ENCODE measurements at places on chromosomes 1 and 21.

- no peak for DNase-seq
These were observed 333.6 kb upstream of the CAMK1G start for GRCh38 chr1:209249785-209250440.

- DNase-seq = no peak
These were observed 4.0 kb downstream of the H3-3A start for GRCh38 chr1:226066415-226067078.

- no peak for DNase-seq
These were observed 3.5 kb downstream of the SLC41A1 start for GRCh38 chr1:205809469-205809868.

GRCh38 chr1:222454186-222454585, 93.7 kb downstream of the HHIPL2 start:
- no peak for DNase-seq

DNA sequence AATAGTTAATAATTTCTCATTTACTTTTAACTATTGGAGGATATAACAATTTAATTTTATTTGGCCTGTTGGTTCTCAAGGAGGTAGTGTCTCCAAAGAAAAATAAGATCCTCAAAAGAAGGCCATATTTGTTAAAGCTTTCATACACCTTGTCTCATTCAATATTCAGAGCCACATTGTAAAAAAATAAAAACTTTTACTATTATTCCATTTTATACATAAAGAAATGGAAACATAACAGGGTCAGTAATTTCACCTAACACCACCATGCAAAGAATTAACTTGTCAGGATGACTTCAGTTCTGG, 40.3 kb upstream of the KCTD3 start:
- DNase-seq = no peak

DNA sequence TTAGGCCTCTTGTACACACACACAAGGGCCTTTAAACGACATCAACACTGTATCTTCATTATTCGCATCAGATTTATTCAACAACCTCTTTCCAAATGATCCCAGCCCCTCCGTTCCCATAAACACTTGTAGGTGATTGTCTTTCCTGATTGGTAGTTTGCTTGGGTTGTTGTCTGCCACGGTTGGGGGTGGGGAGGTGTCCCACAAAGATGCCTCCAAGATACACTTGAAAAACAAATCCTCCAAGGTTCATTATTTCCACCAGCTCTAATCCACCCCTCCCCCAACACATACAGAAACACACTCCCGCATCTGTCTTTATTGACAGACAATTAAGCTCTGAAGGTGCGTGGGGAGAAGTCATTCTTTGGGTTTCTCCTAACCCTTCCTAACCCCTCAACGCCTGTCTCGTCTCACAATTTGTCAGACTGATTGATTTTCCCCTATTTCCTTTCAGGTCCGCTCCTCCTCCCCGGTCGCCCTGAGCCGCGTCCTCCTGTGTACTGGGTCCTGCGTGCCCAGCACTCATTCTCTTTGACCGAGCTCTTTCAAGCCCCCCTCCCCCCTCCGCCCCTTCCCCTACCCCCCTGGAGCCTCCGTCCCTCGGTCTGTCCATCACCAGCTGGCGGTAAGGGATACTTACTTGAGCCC, 1.4 kb downstream of the WDR26 start:
- peak; percentile 29 for DNase-seq

- DNase-seq = peak; percentile 17
These were observed 618 bp downstream of the ETS2 start for GRCh38 chr21:38806153-38806941.

GRCh38 chr21:34845521-34846451, 177.0 kb downstream of the CLIC6 start:
- peak; percentile 56 for DNase-seq

GRCh38 chr1:180425952-180426351, 76.4 kb downstream of the ACBD6 start:
- no peak for DNase-seq

- DNase-seq = no peak
These were observed 52.7 kb downstream of the RAP1A start for GRCh38 chr1:111672331-111672730.

DNA sequence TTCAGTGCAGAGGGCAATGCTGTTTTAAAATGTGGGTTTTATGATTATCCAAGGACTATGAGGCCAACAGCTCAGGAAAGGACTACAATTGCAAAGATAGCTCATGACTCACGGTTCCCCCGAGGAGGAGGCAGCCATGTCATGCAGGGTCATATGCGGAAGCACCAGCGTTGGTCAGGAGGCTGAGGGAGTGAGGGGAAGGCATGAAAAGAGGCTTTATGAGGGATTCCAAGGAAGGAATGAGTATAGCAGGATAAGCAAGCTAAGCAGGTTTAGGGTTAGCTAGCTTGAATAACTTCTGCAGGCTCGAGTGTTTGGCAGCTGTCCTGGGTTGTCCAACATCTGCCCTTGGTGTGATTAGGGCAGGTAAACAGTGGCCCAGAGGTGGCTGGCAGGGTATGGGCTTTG, 495.1 kb downstream of the SETD4 start:
- no peak for DNase-seq

- no peak for DNase-seq
These were observed 55.0 kb upstream of the TLR5 start for GRCh38 chr1:223197923-223198627.

DNA sequence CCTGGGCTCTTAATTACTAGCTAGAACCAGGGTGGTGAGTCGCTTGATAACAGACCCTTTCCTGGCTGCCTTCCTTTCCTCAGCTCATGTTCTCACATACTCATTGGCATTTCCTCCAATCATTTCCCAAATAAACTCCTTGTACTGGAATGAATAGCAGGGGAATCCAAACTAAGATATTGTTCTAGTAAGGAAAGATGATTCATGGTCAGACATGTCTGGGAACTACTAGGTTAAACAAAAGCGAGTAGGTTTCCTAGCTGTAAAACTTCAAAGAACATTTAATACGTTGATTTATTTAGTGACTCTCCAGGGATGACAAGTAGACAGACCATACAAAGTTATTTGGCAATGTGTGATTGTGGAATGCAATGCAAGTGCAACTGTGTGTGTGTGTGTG, 121.2 kb upstream of the KCNJ6 start:
- no peak for DNase-seq

DNA sequence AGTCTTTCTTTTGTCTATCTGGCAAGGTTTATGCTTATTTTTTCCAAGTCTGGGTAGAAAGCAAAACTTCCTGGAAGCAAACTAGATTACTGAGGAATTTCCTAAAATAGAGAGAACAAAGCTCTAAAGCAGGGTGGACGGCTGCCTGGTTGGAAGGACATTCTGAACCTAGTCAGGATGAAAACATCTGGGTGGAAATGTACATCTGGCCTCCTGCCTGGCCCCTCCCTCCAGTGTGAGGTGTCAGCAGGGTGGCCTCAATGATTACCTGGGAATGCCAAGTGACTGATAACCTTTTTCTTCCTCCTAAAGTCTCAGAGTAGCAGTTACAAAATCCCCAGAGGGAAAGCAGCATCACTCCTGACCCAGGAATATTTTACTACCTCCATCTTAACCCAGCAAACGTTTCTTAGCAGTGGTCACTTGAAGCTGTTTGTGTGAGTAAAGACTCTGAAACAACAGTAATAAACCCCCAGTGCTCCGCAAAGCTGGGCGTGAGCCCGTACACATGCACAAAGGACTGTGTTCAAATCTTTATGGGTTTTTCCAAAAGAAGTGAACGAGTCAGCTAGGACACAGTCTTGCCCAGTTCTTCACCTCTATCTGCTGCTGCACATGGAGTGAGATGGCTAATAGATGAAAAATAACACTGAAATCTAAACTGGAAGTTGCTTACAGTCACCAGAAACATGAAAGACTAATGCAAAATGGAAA, 18.9 kb downstream of the ANGPTL7 start:
- no peak for DNase-seq

DNA sequence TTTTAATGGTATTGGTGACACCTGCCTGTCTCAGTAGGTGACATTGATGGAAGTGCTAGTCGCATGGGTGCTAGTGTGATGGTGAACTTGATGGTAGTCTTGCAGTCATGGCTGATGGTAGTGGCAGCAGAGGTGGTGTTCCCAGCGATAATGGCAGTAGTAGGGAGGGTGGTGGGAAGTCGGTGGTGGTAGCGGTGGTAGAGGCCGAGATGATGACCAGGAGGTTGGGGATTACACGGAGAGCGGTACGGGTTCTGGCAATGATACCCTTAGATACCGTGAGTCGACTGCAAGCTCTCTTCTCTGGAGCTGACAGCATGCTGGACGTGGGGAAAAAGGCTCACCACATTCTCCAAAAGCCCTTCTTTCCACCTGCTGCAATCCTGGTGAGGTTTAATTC, 99.4 kb upstream of the SLC2A1 start:
- DNase-seq = no peak

- peak; percentile 76 for DNase-seq
These were observed 9.2 kb upstream of the TNFRSF1B start for GRCh38 chr1:12157366-12158231.

GRCh38 chr1:19710825-19711611, 46.3 kb downstream of the HTR6 start:
- no peak for DNase-seq

DNA sequence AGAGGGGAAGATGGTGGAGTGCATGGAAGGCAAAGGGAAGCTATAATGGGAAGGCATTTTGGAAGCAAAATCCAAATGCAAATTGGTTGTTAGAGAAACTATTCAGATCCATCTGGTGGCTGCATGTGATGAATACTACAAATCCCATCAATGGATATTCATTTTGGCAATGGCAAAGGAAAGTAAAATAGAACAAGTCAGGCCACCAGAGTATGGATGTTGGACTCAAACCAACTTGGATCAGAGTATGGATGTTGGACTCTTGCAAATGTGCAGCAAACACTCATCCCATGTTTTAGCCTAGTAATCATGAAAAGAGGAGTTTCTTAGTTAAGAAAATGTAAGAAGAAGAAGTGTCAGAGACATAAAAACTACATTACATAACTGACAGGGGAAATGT, 289.6 kb upstream of the DAB1 start:
- no peak for DNase-seq

DNA sequence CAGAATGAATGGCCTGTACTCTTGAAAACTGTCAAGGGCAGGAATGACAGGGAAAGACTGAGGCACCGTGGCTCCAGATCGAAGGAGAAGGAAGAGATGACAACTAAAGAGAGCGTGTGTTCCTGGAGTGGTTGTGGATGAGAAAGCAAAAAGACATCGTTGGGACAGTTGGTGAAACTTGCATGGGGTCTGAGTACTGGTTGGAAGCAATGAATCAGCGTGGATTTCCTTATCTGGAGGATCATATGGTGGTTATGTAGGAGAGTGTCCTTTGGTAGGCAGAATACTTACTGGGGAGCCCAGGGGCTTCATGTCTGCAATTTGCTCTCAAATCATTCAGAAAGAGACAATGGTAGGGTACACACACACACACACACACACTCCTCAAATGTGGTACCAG, 13.9 kb downstream of the LEMD1 start:
- no peak for DNase-seq

DNA sequence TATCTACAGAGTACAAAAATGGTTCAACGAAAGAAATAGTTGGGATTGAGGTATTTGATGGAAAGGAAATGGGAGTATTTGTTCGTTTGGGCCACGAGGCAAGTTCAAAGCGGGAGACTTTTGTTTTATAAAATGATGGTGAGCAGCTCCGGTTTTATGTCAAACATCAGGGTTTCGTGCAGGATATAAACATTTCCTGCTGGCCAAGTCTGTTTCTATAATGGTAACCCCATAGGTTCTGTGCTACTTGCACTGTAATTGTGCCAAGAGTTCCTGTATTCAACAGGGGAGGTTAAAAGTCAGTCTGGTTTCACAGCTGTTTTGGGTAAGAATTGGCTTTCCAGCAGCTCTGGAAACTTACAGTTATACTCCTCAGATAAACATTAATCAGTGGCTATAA, 290.3 kb upstream of the NRIP1 start:
- DNase-seq = no peak

GRCh38 chr1:109253803-109254620, 4.7 kb downstream of the CELSR2 start:
- no peak for DNase-seq

DNA sequence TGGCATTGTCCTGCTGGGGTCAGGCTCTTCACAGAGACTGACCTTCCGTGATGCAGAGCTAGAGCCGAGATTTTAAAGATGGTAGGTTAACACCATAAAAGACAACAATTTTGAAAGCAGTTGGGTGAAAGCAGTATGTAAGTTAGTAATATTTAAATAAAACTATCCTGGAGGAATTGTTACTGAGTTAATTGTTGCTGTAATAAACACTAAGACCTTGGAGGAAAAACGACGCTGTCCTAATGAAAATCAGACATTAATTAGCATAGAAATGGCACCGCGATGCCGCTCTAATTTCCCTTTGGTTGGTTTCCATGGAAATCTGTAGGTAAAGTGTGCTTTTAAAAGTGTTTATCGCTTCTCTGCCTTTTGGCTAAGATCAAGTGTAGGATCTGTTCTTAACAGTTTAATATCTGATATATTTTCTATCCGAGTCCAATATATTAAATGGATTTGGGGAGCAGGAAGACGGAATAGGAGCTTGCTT, 745 bp upstream of the ANP32E start:
- no peak for DNase-seq

DNA sequence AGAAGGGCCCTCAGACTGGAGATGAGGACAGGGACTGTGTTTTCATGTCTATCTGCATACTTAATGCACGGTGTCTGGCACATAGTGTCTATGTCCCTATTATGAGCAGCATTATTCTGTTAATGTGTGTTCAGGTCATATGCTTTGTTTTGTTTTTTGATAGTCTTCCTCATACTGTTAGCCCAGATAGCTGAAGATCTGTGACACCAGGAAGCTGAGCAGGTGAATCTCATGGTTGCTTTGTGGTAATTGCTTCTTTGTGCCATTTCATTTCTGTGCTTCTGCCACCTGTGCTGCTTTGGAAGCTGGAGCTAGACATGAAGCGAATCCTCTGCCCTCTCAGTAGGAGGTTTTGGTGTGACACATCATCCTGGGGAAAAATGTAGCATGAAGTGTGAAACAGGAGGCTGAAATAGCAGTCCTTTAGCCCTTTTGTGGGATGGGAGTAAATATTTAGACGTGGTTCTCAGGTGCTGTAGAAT, 15.8 kb downstream of the SMAP2 start:
- DNase-seq = peak; percentile 43

GRCh38 chr1:24329331-24329730, 10.2 kb downstream of the GRHL3 start:
- DNase-seq = no peak

- no peak for DNase-seq
These were observed 24.0 kb downstream of the NSUN4 start for GRCh38 chr1:46364612-46365011.

DNA sequence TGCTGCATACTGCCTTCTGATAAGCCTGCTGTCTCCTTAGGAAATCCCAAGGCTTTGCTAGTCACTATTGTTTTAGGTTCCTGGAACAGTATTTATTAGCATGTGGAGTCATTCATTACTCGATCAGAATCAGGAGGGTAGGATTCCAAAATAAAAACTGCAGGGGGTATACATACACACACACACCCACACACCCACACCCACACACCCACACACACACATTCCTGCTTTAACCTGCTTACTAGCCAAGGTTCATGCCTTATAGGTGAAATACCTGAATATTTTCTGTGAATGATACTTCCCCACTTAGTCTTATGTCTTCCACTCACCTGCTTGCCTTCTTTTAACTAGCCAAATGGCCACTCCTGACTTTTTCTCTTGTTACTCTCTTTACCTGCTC, 325.1 kb downstream of the ADGRL2 start:
- no peak for DNase-seq
